Pons (tissue), 1 donor: ENCODE measurements at places on chromosomes 3 and 15.

GRCh38 chr3:164417955-164418354, 660.3 kb downstream of the SI start:
- DNase-seq = no peak

- no peak for DNase-seq
These were observed 40.3 kb downstream of the SPG11 start for GRCh38 chr15:44623178-44623577.

- DNase-seq = no peak
These were observed 1.9 kb downstream of the PCOLCE2 start for GRCh38 chr3:142886940-142887339.

GRCh38 chr15:85289677-85290365, 90.6 kb upstream of the AKAP13 start:
- peak; percentile 78 for DNase-seq

DNA sequence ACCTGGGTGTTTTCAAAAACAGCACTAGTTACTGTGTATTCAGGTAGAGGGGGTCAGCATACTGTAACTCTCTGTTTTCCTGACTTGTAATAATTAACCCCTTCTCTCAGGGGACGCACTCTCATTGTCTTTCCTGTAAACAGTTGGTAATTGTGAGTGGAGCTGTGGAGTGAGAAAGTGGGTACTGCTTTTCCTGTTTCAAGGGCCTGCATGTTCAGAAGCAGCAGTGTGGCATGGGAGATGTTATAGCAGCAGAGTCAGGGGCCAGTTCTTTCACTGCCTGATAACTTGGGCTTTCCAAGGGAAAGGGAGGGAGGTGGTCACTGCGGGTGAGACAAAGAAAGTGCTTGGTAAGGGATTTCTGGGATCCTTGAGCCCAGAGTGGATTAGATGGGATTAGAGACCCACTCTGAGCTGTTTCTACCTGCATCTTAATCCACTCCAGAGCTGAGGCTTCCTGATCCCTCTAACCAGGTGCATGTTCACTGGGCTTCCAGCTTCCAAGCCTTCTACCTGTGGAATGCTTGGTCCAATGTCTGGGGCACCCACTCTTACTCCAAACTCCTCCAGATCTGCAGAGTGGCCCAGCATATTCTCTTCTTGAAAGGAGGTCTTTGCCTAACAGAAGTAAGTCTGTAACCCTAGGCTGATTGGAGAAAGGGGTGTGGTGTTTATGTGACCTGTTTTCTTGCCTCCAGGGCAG, 105.2 kb downstream of the RPLP1 start:
- DNase-seq = no peak

DNA sequence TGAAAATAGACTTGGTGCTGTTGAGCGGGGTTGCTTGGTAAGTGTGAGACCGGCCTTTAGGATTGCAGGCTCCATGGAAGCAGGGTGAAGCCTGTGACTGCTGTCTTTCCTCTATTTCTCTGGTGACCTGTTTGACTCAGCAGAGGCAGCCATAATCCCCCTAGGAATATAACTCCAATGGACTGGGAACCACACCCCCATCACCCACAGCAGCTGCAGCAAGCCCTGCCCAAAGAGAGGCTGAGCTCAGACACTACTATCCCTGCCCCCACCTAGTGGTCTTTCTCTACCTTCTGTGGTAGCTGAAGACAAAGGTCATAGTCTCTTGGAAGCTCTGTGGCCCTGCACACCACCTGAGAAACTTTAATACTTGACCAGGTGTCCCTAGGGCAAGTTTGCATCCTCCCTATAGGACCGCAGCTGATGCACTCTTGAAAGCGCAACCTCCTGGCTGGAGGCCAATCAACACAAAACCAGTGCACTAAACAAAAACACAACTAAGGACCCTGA, 133.6 kb upstream of the MRPL3 start:
- no peak for DNase-seq

DNA sequence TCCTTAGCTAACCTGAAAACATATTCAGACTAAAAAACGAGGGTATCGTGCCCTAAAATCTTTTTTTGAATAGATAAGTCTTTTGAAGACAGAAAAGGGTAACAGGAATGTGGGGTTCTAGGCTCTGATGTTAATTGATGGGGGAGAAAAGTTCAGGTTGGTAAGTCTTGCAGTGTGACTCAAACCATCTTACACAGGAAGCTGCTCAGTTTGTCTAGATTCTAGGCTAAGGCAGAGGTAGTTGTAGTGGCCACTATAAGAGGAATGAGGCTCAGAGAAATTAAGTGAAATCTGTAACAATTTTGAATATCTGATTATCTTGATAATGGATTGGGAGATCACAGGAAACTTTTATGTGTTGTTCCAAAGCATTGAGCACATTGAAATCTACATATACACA, 267.9 kb downstream of the PDCD6IP start:
- DNase-seq = no peak

- DNase-seq = no peak
These were observed 94.4 kb downstream of the AKAP13 start for GRCh38 chr15:85474700-85475316.

DNA sequence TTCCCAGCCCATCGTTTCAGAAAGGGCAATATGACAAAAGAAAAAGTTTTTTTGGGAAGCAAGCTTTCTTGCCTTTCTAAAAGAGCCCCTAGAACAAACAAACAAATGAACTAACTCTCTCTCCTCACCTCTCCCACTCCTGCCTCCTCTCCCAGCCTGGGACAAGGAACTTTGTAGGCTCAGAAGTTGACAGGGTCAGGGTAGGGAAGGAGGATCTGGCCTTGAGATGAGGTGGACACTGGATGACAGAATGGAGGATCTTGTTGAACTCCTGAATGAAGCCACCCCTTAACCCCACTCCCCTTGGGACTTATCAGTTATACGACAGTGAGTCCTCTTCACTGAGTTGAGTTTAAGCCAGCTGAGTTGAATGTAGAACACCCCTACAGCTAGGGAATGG, 1.6 kb upstream of the ITGA11 start:
- DNase-seq = no peak

GRCh38 chr3:24242012-24242698, 252.5 kb downstream of the THRB start:
- peak; percentile 70 for DNase-seq
